ENCODE measurements at places on chromosomes 5 and 9. TPM values are rescaled to one million over a fixed set of nuclear protein-coding genes. Genes with fewer than 3 reads are reported as not detected.
A peak's percentile ranks its signal among the peaks of the same experiment; 100 is the strongest.

The CTXN3 gene
- not detected for total RNA-seq

The MELK gene
- 1.9 TPM for total RNA-seq

The F2R gene
- total RNA-seq = 33.8 TPM

The PLAC8L1 gene
- not detected for total RNA-seq

- peaks cover 2% of the 10 kb centered on the region for H3K36me3 ChIP-seq
- H3K4me3 ChIP-seq = no peak overlapping the region
- peaks cover 23% of the 10 kb centered on the region for H3K4me1 ChIP-seq
- DNase-seq = no peak
These were observed 95.3 kb downstream of the COL5A1 start for GRCh38 chr9:134736791-134737497.

DNA sequence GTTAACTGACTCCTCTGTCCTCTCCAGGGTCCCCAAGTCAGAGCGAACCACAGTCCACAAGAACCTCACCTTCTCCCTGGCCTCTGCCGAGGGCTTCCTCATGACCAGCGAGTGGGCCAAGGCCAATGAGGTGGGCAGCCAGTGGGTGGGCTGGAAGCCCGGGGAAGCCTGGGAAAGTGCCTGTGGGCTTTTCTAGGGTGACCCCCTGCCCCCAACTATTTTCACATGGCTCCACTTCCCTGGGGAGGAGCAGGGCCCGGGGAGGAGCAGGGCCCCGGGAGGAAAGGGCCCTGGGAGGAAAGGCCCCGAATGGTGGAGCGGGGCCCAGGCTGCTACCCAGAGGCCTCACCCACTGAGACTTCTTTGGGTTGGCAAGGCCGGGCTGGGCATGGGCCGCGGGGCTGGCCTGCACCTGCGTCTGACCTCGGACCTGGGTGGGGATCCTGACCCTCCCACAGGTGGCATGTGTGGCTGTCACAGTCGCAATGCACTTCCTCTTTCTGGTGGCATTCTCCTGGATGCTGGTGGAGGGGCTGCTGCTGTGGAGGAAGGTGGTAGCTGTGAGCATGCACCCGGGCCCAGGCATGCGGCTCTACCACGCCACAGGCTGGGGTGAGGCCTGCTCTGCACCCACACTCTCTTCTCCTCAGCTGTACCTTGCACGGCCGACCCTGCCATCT lies 17.9 kb downstream of the ADGRD2 start:
- no peaks in the 10 kb centered on the region for H3K36me3 ChIP-seq
- no peak overlapping the region for H3K4me3 ChIP-seq
- no peaks in the 10 kb centered on the region for H3K4me1 ChIP-seq
- no peak overlapping the region for H3K27ac ChIP-seq
- DNase-seq = no peak
- peaks cover 12% of the 10 kb centered on the region for H3K27me3 ChIP-seq

- DNase-seq = no peak
- H3K4me1 ChIP-seq = no peaks in the 10 kb centered on the region
- H3K27me3 ChIP-seq = peaks cover 15% of the 10 kb centered on the region
- H3K27ac ChIP-seq = no peak overlapping the region
- H3K4me3 ChIP-seq = no peak overlapping the region
These were observed 19.4 kb downstream of the LAMC3 start for GRCh38 chr9:131028221-131028884.

- no peaks in the 10 kb centered on the region for H3K27me3 ChIP-seq
- no peaks in the 10 kb centered on the region for H3K4me1 ChIP-seq
- DNase-seq = no peak
- no peak overlapping the region for H3K4me3 ChIP-seq
These were observed 459.7 kb downstream of the HINT1 start for GRCh38 chr5:130705368-130705767.

- DNase-seq = no peak
- H3K36me3 ChIP-seq = peaks cover 23% of the 10 kb centered on the region
- no peak overlapping the region for H3K27ac ChIP-seq
- no peaks in the 10 kb centered on the region for H3K27me3 ChIP-seq
- no peak overlapping the region for H3K4me3 ChIP-seq
- H3K4me1 ChIP-seq = no peaks in the 10 kb centered on the region
These were observed 76.0 kb upstream of the LRRC70 start for GRCh38 chr5:62502456-62503101.

DNA sequence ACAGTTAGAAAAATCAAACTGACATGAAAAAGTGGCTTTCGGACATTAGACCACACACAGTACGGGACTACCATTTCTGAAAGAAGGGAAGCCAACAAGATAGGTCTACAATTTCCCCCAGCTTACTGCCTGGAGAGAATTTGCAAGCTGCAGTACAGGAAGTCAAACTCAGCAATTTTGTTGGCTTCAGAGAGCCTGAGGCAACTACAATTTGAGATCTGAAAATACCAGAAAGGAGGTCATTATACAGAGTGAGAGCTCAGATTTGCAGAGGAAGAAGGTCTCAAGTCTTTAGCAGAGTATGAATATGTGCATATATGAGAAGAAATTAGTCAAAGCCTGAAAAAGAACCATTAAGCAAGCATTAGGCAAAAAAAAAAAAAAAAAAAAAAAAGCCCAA lies 83.0 kb downstream of the OXCT1 start:
- H3K27me3 ChIP-seq = no peaks in the 10 kb centered on the region
- H3K4me1 ChIP-seq = peaks cover 11% of the 10 kb centered on the region
- no peak overlapping the region for H3K4me3 ChIP-seq
- no peak for DNase-seq

GRCh38 chr5:103561685-103562452 lies 720 bp downstream of the NUDT12 start:
- H3K27ac ChIP-seq = peak overlapping the region; percentile 83
- H3K36me3 ChIP-seq = peaks cover 3% of the 10 kb centered on the region
- peak overlapping the region; percentile 84 for H3K4me3 ChIP-seq
- DNase-seq = no peak

- no peak overlapping the region for H3K4me3 ChIP-seq
- no peaks in the 10 kb centered on the region for H3K4me1 ChIP-seq
- H3K27ac ChIP-seq = no peak overlapping the region
- no peaks in the 10 kb centered on the region for H3K36me3 ChIP-seq
- no peaks in the 10 kb centered on the region for H3K27me3 ChIP-seq
These were observed 38.5 kb downstream of the S1PR3 start for GRCh38 chr9:89029788-89030187.

GRCh38 chr5:2757563-2758351 lies 6.3 kb upstream of the IRX2 start:
- H3K4me1 ChIP-seq = peaks cover 51% of the 10 kb centered on the region
- no peak overlapping the region for H3K27ac ChIP-seq
- no peak for DNase-seq
- H3K36me3 ChIP-seq = no peaks in the 10 kb centered on the region
- peaks cover 23% of the 10 kb centered on the region for H3K27me3 ChIP-seq

DNA sequence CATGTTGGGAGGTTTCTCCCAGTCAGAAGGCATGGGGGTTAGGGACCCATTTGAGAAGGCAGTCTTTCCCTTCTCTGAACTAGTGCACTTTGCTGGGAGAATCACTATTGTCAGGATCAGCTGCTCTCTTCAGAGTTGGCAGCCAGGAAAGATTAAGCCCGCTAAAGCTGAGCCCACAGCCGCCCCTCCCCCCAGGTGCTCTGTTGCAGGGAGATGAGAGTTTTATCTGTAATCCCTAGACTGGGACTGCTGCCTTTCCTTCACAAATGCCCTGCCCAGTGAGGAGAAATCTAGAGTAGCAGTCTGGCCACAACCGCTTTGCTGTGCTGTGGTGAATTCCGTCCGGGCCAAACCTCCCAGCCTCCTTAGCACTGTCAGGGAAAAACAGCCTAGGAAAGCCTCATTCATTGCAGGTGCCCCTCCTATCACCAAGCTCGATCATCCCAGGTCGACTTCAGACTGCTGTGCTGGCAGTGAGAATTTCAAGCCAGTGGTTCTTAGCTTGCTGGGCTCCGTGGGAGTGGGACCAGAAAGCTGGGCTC lies 69.8 kb downstream of the CNTLN start:
- no peak overlapping the region for H3K27ac ChIP-seq
- no peaks in the 10 kb centered on the region for H3K27me3 ChIP-seq
- no peaks in the 10 kb centered on the region for H3K4me1 ChIP-seq
- no peaks in the 10 kb centered on the region for H3K36me3 ChIP-seq

- H3K27me3 ChIP-seq = no peaks in the 10 kb centered on the region
- no peak overlapping the region for H3K4me3 ChIP-seq
- H3K27ac ChIP-seq = no peak overlapping the region
- H3K4me1 ChIP-seq = peaks cover 10% of the 10 kb centered on the region
- DNase-seq = no peak
- no peaks in the 10 kb centered on the region for H3K36me3 ChIP-seq
These were observed 170.5 kb downstream of the NNT start for GRCh38 chr5:43773478-43773844.

- no peaks in the 10 kb centered on the region for H3K27me3 ChIP-seq
- no peak overlapping the region for H3K4me3 ChIP-seq
- no peak for DNase-seq
- H3K4me1 ChIP-seq = peaks cover 29% of the 10 kb centered on the region
- H3K36me3 ChIP-seq = peaks cover 18% of the 10 kb centered on the region
These were observed 3.7 kb downstream of the TXN start for GRCh38 chr9:110252509-110253139.

DNA sequence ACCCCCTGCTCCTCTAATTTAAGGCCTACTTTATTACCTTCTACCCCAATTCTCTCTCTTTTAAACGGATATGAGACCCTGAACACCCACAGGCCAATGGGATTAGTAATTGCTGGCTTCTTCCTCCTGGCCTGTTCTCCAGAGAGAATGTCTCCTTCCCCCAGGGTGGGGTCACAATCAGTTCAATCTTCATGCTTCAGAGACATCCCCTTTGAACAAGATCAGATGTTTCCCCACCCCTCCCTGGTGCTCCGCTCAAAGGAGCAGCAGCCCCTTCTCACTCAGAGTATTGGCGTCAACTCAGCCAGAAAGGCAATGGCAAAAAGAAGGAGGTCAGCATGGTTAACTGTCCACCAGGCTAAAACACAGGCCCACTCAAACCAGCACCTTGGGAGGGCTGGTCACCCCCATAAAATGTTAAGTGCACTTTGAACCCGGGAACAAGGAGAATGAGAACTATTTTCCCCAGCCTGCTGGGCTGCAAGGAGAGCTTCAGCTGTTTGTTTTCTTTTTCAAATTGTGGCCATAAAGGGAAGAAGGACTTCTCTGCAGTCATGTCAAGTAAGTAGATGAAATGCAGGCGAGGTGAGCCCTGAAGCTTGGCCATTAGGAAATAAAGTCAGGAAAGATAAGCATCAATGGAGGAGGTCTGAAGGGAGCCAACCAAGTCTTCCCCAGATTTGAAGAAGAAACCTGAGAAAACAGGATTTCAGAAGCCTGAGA lies 20.1 kb downstream of the LHFPL2 start:
- no peak for DNase-seq
- no peaks in the 10 kb centered on the region for H3K27me3 ChIP-seq
- H3K4me1 ChIP-seq = peaks cover 22% of the 10 kb centered on the region
- no peak overlapping the region for H3K27ac ChIP-seq
- H3K4me3 ChIP-seq = no peak overlapping the region

- no peaks in the 10 kb centered on the region for H3K27me3 ChIP-seq
- peak; percentile 75 for DNase-seq
- no peaks in the 10 kb centered on the region for H3K4me1 ChIP-seq
- H3K4me3 ChIP-seq = peak overlapping the region; percentile 59
- H3K36me3 ChIP-seq = peaks cover 13% of the 10 kb centered on the region
- peak overlapping the region; percentile 72 for H3K27ac ChIP-seq
These were observed 52.3 kb downstream of the PSD2 start for GRCh38 chr5:139847790-139848507.

DNA sequence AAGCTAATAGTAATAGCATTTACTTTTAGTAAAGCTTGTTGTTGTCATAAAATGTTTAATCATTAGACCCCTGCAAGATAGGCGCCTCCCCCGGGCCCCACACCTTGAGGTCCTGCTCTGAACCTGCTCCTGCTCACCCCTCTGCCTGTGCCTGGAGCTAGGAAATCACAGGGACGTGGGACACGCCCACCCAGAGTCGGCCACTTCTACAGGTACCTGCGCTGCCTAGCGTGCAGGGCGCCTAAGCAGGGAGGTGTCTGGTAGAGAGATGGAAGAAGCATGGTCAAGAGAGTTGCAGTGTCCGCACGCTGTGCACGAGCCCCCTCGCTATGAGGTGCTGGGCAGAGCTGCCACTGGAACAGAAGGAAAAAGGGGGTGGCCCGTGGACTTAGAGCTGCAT lies 52.6 kb downstream of the HINT1 start:
- H3K27me3 ChIP-seq = no peaks in the 10 kb centered on the region
- no peaks in the 10 kb centered on the region for H3K4me1 ChIP-seq
- no peak overlapping the region for H3K4me3 ChIP-seq
- no peak for DNase-seq
